ENCODE measurements at places on chromosomes 6 and 20. TPM values are rescaled to one million over a fixed set of nuclear protein-coding genes. Genes with fewer than 3 reads are reported as not detected.

DEFB124 gene
- not detected for total RNA-seq

LHFPL5 gene
- total RNA-seq: not detected

MBOAT1 gene
- 1.3 TPM for total RNA-seq

HLA-DPB1 gene
- 19.5 TPM for total RNA-seq

GPX5 gene
- not detected for total RNA-seq

DEFB125 gene
- total RNA-seq: not detected

ATAT1 gene
- total RNA-seq: 3.3 TPM

BFSP1 gene
- 1.3 TPM for total RNA-seq

OLIG3 gene
- not detected for total RNA-seq

ESR1 gene
- 1.8 TPM for total RNA-seq

MAS1 gene
- total RNA-seq: 0.20 TPM

CUTA gene
- total RNA-seq: 102 TPM

All from smooth muscle cell of the pulmonary artery (primary cell).